ENCODE measurements at places on chromosomes 3 and 15.

DNA sequence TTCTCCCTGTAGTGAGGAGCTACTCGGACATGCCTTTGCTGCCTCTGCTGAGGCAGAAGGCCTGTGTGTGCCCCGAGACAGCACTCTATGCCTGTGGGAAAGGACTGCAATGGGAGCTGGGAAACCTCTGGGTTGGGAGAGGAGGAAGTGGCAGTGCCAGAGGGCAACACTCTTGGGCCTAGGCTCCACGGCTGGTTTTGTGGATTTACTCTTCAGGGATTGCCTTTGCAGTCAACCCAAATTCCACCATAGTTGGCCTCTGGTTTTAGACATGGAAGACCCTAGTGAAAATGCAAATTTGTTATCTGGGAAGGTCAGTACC lies 46.8 kb downstream of the ITGA11 start:
- no peak for DNase-seq

DNA sequence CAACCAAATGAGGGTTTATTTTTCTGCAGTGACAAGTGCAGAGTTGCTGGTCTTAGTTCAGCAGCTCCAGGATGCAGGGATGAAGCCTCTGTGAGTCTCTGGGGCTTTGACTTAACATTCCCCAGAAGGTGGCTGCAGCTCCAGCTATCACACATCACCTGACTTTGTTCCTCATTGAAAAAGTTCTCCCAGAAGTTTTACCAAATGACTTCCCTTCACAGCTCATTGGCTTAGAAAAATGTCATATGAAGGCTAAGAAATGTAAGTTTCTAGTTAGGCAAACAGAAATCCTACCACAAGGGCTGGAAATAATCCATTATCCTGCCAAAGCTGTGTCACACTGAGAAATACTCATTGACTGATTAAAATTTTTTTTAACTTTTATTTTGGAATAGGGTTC lies 184.9 kb downstream of the MINAR1 start:
- DNase-seq: no peak

GRCh38 chr3:122974764-122975162 lies 52.8 kb downstream of the SEMA5B start:
- no peak for DNase-seq

- DNase-seq: no peak
Measured at GRCh38 chr3:179720196-179720595, 67.4 kb downstream of the USP13 start.

GRCh38 chr15:27792756-27793264 lies 306.3 kb downstream of the OCA2 start:
- no peak for DNase-seq

GRCh38 chr3:27483117-27484014 lies 818 bp downstream of the SLC4A7 start:
- peak; percentile 34 for DNase-seq

- DNase-seq: no peak
Measured at GRCh38 chr3:12046406-12046805, 42.2 kb downstream of the SYN2 start.

- DNase-seq: no peak
Measured at GRCh38 chr3:177820683-177821316, 623.5 kb upstream of the TBL1XR1 start.

GRCh38 chr3:86814918-86815655 lies 175.9 kb downstream of the VGLL3 start:
- no peak for DNase-seq

Measured in T-helper 2 cell treated with Interferon-gamma antibody and Interleukin-4, amounts not matched to agents 5 μg/mL and 100 μg/mL, for 36 hours (primary cell).